ENCODE measurements at places on chromosomes 3 and 15.
A peak's percentile ranks its signal among the peaks of the same experiment; 100 is the strongest.

DNA sequence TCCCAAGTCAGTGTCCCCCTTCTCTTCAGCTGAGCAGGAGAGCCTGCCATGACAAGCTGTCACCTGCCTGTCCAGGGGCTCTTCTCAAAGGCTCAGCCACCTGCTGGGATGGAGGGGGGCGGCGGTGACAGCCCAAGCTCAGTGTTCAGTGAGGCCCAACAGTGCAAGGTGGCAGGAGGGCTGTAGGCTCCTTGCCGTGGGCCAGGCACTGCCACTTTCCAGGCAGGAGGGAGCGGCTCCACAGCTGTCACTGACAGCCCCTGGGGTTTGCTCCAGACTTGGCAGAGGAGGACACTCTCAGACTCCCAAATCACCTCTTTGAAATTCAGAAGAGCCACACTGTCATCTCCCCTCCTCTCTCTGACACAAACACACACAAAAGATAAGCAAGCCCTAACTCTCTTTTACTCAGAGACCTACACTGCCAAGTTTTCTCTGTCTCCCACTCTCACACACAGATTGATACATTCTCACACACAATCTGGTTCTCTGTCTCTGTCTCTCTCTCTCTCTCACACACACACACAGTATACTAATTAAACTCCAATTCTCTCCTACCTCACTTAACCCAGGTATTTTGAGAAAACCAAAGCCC lies 443.3 kb downstream of the EPHB1 start:
- DNase-seq, result no peak

DNA sequence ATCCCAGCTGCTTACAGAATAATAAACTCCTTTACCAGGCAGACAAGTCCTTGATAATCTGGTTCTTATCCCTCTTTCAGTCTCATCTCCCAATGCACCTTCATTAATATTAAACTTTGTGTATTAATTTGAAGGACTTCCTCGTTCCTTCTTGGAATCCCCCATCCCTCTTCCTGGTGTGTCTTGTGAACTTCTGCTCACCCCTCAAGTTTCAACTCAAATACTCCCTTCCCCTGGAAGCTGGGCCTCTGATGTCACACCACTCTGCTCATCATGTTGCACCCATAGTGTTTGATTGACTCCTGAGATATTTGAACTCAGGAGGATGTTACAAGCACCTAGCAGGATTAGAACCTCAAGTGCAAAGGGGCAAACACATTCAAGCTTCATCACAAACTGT lies 3.3 kb upstream of the STT3B start:
- no peak for DNase-seq

GRCh38 chr3:55725681-55726500 lies 238.8 kb upstream of the WNT5A start:
- DNase-seq, result no peak

- no peak for DNase-seq
Measured at GRCh38 chr15:63492541-63493077, 11.8 kb upstream of the USP3 start.

DNA sequence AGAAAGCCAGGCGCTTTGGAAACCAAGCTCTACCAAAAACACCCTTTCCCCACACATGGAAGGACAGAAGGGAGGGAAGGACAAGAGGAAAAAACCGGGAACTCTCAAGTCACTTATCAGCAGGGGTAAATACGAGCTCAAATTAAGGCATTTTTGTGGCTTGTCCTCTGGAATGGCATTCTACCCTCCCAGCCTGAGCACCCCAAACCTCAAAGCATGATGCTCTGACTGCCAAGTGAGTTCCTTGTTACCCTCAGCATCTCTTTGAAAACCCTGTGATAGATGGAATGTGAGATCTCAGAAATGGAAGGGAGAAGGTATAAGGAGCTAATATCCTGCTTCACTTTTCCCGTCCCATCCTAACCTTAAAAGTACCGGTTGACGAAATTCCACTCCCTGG lies 8.1 kb upstream of the CSPG5 start:
- DNase-seq, result no peak

DNA sequence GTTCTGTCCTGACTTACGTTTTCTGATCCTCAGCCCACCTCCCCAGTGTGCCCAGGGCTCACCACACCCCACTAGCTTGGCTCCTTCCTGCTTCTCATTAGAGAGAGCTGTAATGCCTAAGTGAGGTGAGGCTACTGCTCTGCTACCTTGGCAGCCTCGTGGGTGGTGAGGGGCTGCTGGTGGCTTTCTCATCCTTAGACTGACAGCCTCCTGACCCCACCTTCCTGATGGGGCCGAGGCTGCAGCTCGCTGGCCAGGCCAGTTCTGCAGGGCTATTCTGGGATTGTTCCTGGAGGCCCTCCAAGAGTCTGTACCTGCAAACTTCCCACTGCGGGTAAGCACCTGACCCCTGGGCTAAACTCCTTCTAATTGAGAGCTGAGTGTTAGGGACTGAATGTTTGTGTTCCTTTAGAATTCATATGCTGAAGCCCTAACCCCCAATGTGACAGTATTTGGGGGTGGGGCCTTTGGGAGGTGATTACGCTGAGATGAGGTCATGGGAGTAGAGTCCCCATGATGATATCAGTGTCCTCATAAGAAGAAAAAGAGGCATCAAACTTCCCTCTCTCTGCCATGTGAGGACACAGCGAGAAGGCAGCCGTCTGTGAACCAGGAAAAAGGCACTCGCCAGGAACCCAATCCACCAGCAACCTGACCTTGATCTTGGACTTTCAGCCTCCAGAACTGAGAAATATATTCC lies 38.1 kb upstream of the IQSEC1 start:
- DNase-seq, result no peak

- DNase-seq, result peak; percentile 58
Measured at GRCh38 chr3:195895078-195895860, 13.1 kb downstream of the TNK2 start.

GRCh38 chr3:36942638-36943248 lies 2.1 kb downstream of the TRANK1 start:
- DNase-seq, result no peak

DNA sequence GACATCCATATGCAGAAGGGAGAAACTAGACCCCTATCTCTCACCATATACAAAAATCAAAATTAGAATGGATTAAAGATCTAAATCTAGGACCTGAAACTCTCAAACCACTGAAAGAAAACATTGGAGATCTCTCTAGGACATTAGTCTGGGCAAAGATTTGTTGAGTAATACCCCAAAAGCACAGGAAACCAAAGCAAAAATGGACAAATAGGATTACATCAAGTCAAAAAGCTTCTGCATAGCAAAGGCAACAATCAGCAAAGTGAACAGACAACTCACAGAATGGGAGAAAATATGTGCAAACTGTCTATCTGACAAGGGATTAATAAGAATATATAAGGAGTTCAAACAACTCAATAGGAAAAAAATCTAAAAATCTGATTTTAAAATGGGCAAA lies 54.8 kb downstream of the MYO9A start:
- no peak for DNase-seq

DNA sequence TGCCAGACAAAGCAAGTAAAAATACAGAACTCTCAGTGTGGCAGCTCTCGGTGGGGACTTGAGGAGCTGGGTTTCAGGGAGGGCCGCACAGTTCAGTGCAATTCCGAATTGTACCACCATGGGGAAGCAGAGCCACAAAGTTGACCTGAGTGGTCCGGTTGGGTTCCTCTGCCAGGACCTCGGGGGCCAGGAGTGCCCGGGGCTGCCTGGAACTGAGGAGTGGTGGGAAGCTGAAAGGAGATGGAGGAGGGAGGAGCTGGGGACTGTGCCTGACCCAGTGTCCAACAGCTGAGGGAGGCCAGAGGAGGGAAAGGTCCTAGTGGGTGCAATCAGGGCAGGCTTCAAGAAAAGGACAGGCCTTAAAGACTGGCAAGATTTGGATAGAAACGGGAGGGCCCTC lies 32.2 kb upstream of the TRH start:
- no peak for DNase-seq

DNA sequence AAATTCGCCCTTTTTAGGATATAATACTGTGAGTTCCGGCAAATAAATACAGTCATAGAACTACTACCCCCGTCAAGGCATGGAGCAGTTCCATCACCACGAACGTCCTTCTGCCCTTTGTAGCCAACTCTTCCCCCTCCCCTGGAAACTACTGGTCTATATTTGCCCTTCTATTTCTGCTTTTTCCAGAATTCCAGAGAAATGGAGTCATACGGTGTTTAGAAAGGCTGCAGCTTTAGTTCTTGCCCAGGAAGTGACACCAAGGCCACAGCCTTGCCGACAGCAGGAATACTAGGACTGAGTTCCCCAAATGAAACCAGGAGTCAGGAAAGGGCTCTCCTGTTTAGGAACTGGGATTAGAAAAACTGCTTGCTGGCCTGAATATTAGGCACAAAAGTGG lies 291.2 kb downstream of the FAM43A start:
- DNase-seq, result no peak

GRCh38 chr15:66045542-66045941 lies 176.3 kb downstream of the RAB11A start:
- no peak for DNase-seq

DNA sequence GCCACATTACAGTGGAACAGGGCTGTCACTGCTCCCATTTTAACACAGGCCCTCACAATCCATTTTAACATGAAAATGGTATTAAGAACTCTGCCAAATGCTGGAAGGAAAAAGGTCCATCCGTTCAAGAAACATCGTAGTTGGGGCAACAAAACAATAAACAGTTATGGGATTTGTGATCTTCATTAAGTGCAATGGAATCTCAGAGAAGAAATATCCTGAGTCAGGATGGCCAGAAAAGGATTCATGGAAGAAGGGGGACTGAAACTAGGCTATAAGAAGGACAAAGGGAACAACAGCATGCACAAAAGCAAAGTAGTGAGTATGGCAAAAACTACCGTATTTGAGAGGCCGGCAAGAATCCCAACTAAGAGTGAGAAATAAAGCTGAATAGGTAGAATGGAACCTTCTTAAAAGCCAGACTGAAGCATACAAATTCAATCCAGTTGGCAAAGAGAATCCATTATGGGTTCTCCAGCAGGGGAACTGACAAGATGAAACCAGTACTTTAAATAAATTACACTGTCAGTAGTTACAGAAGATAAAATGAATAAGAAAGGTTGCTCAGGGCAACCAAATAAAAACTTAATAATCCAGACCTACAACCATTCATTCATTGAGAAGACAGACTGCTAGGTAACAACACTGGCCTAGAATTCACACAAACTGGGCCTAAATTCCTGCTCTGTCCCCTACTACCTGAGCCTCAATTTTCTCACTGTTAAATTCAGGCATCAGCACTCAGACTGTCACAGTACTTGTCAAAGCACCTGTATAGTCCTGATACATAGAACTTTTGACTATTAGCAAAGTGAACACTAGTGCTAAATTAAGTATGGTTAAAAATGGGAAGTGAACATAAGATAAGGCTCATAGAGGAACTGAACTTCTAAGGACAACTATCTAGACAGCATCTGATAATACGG lies 6.3 kb downstream of the TBL1XR1 start:
- no peak for DNase-seq

DNA sequence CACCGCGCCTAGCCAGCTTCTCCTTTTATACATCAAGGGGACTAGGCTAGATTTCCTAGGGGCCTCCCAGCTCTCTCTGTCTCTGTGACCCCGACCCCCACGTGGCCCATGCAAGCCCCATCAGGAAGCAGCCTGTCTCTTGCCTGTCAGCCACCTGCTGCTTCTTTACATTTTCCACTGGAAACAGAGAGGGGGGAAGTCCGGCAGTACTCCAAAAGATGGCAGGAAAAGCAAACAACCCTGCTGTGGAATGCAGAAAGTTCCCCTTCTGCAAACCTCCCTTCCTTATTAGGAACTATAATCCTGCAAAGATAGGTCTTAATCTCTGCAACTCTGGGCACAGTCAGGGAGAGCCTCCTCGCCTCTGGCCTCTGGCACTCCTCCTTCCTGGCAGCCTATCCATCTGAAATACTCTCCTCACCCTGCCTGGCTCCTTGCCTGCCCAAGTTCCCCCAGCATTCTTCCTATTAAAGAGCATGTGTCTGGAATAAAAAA lies 47.4 kb upstream of the HACD2 start:
- DNase-seq, result no peak

GRCh38 chr3:53700441-53700840 lies 145.8 kb downstream of the CHDH start:
- DNase-seq, result no peak
